ENCODE measurements at places on chromosomes 16 and 17.

- DNase-seq, result no peak
Measured at GRCh38 chr16:89443727-89444084, 46.7 kb downstream of the ANKRD11 start.

DNA sequence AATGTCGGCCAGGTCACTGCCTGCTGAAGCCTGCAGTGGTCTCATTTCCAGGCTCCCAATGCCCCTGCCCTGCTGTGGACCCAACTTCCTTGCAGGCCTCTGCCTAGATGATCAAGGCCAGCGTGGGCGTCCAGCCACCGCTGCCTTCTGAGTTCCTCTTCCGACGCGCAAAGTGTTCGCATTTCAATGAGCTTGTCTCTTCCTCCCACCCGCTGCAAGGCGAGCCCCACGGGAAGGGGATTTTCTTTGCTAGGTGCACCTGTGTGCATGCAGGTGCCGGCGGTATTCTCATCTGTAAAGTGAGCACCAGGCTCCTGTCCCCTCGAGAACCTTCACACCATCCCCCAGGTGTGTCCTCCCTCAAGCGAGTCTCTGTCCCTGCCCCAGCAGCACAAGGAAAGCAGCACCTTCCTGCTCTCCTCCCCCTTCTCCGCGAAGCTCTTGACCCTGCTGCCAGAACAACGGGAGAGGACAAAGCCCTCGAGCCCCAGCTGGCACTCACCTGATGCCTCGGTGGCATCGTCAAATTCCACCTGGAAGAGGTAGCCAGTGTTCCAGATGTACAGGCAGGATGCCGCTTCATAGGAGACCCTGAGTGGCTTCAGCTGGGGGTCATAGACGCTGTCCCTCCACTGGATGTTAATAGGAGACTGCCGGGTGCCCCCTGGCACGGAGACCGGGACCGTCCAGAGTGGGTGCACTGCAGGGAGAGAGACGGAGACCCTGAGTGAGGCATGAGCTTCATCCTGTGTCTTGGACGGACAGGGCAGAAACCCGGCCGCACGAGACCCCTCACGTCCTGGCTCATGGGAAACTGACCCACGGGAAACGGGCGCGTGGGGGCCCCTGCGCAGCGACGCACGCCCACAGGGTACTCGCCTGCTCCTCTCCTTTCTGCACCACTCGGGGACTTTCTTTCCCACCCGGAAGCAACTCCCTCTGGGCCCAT, 9.8 kb downstream of the CA5A start:
- no peak for DNase-seq

DNA sequence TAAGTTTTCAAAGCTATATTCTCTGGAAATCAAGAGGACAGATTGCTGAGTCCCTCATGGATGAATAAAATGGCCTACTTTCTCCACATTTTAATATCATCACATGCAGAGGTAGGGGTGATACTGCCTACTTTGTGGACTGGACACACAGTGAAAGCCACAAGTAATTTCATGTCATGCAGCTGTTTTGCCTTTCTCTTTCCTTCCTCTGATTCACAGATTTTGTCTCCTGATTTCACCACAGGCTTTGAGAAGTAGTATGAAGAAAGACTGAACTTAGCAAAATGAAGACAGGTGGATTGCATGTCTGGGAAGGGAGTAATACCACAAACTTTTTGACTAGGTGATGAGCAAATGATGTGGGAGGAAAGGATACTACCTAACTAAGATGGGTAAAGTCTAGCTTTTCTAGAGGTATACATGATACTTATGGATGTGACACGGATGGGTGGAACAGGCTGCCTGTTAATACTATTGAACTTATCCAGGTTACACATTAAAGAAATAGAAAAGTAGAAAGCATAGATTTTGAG, 478.4 kb upstream of the GOT2 start:
- no peak for DNase-seq

GRCh38 chr17:2995886-2996809, 67.3 kb downstream of the OR1D5 start:
- no peak for DNase-seq

- DNase-seq, result no peak
Measured at GRCh38 chr17:50918933-50919296, 52.8 kb upstream of the TOB1 start.

- no peak for DNase-seq
Measured at GRCh38 chr17:14744761-14745473, 444.0 kb downstream of the HS3ST3B1 start.
